ENCODE measurements at places on chromosomes 11 and 22. TPM values are rescaled to one million over a fixed set of nuclear protein-coding genes. Genes with fewer than 3 reads are reported as not detected.

The OVOL1 gene
- total RNA-seq: not detected

GRCh38 chr11:71210861-71211260 is 41.5 kb downstream of the SHANK2 start:
- no peak for DNase-seq

The ANO5 gene
- total RNA-seq: 48.2 TPM

The PEX26 gene
- 17.7 TPM for total RNA-seq

- DNase-seq: no peak
These were observed 6.0 kb upstream of the YWHAH start for GRCh38 chr22:31938296-31938695.

- DNase-seq: no peak
These were observed 57.8 kb upstream of the SHANK2 start for GRCh38 chr11:71310184-71310583.

DNA sequence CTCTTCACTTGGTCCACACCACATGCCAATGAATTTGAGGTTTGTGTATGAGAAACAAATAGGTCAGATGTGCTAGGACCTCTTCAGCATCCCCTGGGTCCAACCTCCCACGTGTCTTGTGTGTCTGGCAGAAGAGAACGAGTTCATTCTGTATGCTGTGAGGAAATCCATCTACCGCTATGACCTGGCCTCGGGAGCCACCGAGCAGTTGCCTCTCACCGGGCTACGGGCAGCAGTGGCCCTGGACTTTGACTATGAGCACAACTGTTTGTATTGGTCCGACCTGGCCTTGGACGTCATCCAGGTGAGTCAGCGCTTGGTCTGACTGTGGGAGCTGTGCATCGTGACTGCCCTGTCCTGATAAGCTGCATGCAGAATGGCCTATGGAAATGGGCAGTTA is 101.0 kb upstream of the SORL1-AS1 start:
- no peak for DNase-seq

- DNase-seq: no peak
These were observed 1.2 kb upstream of the TBC1D10A start for GRCh38 chr22:30327864-30328345.

DNA sequence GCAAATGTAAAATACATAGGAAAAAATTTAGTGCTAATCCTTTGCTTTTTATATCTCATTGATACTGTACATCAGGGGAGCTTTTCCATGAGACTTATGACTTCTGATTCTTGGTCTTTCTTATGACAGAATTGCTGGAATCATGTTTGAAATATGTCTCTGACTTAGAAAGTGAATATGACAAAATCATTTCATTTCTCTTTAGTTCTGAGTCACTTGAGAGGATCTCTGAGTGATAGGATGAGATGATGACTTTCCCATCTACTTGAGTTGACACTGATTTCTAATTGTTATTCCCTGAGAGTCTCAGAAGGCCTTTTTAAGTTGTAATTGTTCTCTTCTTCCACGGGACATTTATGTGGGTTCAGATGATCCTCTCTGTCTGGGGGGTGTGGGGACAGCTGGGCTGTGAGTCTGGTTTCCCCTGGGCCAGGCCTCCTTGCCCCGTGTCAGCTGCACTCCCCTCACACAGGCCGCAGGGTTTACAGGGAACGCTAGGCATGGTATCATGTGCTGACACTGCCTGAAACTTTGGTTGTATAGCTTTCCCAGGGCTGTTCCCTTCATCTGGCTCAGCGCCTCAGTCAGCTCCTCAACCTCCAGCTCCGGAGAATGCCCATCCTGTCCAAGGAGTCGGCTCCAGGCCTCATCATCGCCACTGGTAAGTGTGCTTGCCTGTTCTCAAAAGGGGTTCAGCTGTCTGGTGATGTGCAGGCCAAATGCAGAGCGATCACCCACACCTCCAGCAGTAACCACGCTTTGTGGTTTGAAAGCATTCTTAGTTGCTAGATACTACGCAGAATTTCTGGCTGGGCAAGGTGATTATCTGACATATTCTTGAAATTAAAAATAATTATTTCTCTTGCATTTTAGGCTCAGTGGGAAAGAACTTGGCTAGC is 69.5 kb upstream of the SORL1-AS1 start:
- no peak for DNase-seq

DNA sequence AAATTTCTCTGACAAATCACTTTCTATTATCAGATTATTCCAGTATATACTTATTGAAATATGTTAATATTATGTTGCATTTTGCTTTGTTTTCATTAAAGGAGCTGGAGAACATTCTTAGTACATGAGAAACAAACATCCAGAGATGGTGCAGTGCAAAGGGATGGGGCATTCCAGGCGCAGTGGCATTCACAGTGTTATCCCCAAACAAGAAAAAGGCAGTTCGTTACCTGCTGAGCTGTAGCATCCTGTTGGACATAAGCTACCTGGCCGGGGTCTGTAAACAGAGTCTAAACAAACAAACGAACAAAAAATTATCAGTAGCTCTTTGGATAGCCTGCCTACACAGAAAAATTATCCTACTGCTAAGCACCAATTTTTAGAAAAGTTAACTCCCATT is 47.4 kb downstream of the PRDM10 start:
- DNase-seq: no peak

DNA sequence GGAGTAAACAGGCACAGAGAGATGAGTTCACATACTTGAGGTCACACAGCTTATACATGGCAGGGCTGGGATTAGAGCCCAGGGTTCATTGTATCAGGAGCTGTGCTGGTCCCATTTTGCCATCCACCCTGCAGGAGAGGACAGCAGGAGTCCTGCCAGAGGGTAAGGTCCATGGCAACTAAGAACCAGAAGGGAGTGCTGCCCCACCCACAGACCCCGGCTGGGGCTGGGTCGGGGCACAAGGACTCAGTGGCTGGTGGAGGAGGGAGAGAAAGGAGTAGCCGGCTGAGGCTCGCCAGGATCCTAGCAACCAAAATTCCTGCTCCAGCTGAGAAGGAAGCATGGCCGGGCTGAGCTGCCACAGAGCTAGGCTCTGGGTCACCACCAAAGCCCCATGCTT is 25.9 kb upstream of the TP53I11 start:
- no peak for DNase-seq
